Fibroblast of skin of abdomen (primary cell): ENCODE measurements at places on chromosomes 3 and 15.
A peak's percentile ranks its signal among the peaks of the same experiment; 100 is the strongest.

DNA sequence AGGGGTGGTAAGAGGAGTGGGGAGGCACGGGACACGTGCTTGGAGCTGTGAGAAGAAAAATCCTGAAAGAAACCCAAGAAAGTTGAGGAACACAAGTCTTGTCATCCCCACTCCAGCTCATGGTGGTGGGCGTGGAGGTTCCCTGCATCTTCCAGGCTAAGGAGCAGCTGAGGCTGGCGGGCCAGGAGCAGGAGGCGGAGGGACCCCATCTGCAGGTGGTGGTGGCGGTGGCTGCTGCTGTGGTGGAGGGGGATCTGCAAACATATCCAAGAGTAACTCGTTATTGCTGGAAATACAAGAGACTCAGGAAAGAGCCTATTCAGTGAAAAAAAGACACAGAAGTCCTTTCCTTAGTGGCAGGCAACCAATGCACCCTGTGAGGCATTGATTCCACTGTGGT, 9.4 kb upstream of the CSPG5 start:
- no peak for DNase-seq

- DNase-seq, result no peak
Observed at GRCh38 chr3:141093397-141093796, 42.2 kb downstream of the SPSB4 start.

DNA sequence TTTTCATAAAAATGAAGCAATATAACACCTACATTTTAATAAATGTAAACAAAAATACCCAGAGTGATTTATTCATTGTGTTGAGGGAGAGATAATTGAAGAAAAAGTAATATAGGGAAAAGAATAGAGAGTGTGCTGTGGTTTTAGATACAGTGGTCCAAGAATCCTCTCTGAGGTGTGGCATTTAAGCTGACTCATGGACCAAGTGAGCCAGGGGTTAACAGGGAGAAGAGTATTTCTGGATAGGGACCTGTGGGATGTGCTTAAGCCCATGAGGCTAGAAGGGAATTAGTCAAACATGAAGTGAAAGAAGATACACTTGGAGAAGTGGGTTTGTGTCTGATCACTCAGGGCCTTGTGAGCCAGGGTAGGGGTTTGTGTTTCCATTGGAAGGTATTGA, 680.7 kb upstream of the GRM7 start:
- peak; percentile 15 for DNase-seq

GRCh38 chr3:37999836-38000235, 9.2 kb downstream of the VILL start:
- DNase-seq, result no peak

DNA sequence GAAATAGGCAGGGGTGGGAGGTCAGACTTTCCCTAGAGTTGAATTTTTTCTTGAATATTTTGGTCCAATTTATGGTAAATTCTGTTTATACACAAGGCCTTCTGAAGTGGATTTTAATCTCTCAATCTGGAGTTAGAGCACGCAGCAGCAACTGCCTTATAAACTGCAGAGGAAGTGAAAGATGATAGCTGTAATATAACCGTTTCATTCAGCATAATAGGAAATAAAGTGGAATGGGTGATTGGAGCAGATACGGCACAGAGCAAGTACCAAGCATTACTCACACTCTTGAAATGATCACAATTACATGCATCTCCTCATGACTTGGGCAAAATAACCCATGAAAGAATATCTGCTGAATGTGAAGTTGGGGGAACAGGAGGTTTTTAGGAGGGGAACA, 106.8 kb downstream of the ARRDC4 start:
- DNase-seq, result peak; percentile 31

- DNase-seq, result no peak
Observed at GRCh38 chr3:172148241-172148640, 108.9 kb downstream of the FNDC3B start.
